ENCODE measurements at places on chromosomes 6 and 20.

GRCh38 chr20:60113024-60113724 is 155.0 kb downstream of the CDH26 start:
- DNase-seq = peak; percentile 66

DNA sequence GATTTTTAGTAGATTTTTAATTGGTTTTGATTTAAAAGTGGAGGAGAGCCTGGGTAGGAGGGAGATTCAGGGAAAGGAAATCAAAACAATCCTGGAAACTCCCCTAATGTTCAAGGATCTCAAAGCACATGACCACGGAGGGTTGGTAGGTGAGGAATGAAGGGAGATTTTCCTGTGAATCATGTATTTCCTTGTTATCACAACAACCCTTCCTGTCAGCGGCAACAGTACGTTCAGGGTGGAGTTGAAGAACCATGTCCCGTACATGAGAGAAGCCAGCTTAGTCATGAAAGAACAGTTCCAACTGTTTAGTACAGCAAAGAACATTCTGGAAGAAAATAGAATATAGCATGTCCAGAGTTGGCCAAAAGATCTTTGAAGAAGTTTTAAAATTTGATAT is 79.4 kb upstream of the SCAF8 start:
- DNase-seq = peak; percentile 59

GRCh38 chr6:137171824-137172733 is 1.4 kb downstream of the IL22RA2 start:
- DNase-seq = no peak

- DNase-seq = no peak
Measured at GRCh38 chr6:139425780-139426179, 51.3 kb upstream of the CITED2 start.
